Ureter (tissue), 1 donor: ENCODE measurements at places on chromosomes 5 and 9. TPM values are rescaled to one million over a fixed set of nuclear protein-coding genes. Genes with fewer than 3 reads are reported as not detected.

DNA sequence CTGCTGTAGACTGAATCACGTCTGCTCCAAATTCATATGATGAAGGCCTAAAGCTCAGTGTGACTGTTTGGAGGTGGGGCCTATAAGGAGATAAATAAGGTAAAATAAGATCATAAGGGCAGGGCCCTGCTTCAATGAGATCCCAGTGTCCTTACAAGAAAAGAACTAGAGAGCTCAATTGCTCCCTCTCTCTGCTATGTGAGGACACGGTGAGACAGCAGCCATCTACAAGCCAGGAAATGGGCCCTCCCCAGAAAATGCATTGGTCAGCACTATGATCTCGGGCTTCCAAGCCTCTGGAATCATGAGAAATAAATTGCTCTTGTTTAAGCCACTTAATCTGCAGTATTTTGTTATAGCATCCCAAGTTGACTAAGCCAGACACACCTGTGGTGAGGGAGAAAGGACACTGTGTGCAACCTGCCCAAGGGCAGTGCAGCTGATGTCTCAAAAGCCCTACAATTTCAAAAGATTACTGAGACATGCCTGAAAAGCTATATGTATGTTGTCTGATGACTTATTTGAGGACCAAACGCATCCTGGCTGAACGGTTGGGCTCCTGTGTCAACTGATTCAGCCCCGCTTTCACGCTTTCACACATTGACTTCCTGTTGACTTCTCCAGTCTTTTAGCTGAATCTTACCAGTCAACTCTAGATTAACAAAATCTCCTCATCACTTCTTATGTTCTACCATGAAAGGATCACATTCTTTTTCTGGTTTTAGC lies 13.2 kb downstream of the GZMK start:
- DNase-seq, result no peak

- DNase-seq, result no peak
These were observed 161.7 kb downstream of the GLIS3 start for GRCh38 chr9:4138180-4138579.

DNA sequence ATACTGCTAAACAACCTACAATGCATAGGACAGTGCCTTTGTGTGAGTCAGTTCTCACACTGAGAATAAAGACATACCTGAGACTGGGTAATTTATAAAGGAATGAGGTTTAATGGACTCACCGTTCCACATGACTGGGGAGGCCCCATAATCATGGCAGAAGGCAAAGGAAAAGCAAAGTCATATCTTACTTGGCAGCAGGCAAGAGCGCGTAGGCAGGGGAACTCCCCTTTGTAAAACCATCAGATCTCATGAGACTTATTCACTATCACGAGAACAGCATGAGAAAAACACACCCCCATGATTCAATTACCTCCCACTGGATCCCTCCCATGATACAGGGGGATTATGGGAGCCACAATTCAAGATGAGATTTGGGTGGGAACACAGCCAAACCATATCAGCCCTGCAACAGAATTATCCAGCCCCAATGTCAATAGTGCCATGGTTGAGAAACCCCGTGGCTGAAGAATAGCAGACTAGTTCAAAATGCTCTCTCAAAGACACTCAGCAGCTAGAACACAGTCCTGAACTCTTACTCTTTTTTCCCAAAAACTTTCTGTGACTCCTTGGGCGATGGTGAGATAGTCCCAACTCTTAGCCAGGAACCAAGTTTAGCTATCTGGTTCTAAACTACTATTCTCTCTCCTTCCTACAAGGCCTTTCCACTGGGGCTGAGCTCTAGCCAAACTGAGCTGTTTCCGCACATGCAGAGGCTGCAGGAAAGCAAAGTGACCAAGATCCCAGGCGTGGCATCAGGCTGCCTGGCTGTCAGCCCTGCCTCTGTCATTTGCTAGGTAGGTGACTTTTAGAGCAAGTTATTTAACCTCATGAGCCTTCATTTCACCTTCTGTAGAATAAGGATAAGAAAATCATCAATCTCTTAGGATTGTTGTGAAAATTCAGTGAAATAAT lies 21.7 kb downstream of the FAT2 start:
- DNase-seq, result no peak

- DNase-seq, result no peak
These were observed 408.9 kb upstream of the DMAC1 start for GRCh38 chr9:8208465-8208864.

- DNase-seq, result no peak
These were observed 1581.0 kb downstream of the MAT2B start for GRCh38 chr5:165086465-165086864.

GRCh38 chr5:1107167-1108022 lies 4.5 kb downstream of the SLC12A7 start:
- DNase-seq, result no peak

DNA sequence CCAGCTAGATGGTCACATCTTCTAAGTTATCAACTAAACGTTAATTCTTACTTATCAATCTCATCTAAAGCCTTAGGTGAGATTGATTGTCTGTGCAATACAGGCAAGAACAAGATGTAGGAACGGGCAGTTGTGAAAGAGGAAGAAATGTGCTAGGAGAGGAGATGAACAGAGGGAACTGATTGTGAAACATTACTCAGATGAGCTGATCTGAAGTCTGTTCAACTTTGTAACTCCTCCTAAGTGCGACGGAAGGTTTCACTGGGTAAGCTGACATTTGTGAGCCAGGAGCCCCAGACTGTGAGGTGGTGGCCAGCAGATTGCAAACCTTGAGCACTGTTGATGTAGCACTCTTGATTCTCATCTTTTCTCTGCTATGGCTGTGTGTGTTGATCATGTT lies 204.1 kb downstream of the CD180 start:
- DNase-seq, result no peak

DNA sequence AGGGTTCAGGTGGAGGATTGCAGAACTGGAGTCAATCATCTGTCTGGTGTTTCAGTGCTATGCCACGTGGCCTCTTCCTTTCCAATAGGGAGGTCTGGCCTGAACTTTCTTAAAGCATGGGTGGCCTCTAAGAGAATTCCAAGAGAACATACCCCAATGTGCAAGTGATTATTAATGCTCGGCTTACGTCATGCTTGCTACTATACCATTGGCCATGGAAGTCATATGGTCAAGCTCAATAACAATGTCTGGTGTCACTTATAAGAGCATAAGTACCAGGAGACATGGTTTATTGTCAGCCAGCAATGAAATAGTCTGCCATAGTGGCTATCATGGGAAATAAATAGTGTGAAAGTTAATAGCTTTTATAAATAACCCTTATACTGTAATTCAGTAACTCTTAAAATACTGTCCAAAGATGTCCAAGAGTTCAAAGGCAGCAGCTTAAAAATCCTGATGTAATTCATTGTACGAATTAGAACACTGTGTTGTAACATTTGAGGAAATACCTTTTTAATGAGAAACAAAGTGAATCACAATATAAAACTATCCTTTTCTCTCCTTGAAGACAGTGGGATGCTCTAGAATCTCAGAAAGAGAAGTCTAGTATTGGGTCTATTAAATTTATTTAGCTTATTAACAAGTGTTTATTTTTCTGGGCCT lies 355.4 kb upstream of the PRR16 start:
- no peak for DNase-seq

- DNase-seq, result no peak
These were observed 118.7 kb upstream of the FST start for GRCh38 chr5:53361708-53362107.

- DNase-seq, result no peak
These were observed 53.3 kb downstream of the PDE4D start for GRCh38 chr5:59840200-59840601.

DNA sequence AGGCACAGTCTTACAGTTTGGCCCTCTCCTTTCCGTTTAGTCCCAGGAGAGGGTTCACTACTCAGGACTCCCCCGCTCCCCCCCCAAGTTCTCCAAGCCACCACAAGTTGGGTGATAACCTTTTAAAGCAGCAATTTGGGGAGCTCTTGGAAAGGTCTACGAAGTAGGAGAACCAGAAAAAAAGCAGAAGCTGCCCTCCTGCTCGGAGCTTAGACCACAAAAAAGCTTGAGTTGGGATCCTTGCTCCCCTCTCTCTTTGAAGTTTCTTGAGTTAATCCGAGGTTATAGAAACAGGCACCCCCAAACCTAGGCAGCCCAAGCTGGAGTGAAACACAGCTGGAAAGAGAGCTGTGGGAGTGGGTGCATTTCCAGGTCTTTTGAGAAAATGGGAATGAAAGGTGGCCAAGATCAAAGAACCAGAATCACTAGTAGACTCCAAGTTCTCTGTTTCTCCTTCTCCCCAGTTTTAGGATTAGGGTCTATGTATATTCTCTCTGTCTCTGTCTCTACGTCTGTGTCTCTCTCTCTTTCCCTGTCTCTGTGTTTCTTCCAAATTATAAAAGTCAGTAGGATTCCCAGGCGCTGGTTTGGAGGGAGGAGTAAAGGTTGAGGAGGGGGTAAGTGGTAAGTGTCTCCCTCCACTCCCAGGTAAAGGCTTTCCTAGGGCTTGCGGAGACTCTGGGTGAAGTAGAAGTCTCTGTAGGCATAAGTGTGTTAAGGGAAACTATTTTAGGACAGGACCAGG lies 2.8 kb downstream of the LHX2 start:
- DNase-seq, result no peak

GRCh38 chr5:131513780-131514179 lies 121.2 kb downstream of the RAPGEF6 start:
- DNase-seq, result no peak

DNA sequence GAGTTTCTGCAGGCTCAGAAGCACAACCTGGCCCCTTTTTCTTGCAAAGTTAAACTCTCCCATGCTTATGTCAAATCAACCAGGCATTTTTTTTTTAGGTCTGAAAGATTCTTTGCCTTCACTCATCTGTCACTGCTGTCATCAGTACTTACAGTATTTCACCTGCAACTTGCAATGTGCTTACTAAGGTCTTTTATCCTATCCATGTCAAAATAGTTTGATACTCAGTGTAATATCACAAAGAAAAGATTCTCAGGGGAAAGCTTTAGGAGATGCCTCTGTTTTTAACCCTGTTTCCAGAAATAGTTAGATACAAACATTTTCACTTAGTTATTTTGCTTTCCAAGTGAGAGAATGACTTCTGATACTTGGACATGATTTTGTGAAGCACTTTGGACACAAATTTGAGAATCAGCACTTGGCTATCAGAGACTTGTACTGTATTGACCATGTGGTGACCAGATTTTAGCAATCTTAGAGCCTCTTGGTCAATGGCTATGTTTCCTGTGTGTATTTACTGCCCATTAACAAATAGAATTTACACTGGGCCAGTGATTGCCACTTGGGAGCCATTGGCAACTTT lies 428.2 kb downstream of the IRX1 start:
- DNase-seq, result no peak

DNA sequence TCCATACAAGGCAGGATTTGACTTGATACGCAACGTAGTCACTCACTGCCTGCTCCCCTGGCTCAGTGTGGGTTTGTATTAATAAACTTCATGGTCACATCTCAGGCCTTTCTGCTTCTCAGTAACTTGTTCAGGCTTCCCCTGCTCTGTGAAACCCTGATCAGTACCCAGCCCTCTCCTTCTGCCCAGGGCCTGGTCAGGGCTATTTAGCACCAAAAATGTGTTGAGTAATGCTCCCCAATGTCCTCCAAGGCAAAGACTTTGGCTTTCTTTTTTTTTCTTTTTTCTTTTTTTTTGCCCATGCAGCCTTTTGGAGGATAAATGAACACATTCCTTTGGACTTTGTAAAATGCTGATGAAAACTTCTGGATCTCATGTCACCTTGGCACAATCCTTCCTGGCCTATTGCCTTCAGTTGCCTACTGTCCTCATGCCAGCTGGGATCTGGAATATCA lies 399.2 kb upstream of the KLF4 start:
- no peak for DNase-seq

- DNase-seq, result no peak
These were observed 22.9 kb downstream of the LIFR start for GRCh38 chr5:38533286-38534155.

GRCh38 chr5:128669803-128670202 lies 131.8 kb upstream of the FBN2 start:
- DNase-seq, result no peak

DNA sequence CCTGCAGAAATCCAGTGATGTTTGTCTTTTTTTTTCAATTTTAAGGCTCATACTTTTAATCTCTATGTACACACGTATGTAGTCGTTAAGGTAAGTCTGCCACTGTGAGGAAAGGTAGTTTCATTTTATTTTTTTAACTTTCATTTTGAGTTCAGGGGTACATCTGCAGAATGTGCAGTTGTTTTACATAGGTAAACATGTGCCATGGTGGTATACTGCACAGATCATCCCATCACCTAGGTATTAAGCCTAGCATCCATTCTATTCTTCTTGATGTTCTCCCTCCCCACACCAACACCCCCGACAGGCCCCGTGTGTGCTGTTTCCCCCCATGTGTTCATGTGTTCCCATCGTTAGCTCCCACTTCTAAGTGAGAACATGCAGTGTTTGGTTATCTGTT lies 19.7 kb downstream of the MUSK start:
- no peak for DNase-seq

DNA sequence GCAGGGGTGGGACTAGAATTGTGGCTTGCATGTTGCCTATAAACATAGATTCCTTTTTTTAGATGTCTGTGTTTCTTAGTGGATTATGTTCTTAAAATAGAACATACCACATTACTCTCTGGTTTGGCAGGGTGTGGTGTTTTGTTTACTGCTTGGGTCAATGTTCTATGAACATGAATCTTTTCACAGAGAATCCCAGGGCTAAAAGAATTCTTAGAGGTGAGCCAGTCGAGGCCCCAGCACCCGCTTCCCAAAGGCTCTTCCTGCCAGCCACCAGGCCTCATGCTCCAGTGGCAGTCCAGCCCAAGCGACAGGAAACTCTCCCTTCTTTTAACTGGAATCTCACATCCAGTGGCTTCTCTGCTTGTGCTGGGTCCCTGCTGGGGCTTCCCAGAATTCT lies 126.6 kb downstream of the C9orf152 start:
- DNase-seq, result no peak

DNA sequence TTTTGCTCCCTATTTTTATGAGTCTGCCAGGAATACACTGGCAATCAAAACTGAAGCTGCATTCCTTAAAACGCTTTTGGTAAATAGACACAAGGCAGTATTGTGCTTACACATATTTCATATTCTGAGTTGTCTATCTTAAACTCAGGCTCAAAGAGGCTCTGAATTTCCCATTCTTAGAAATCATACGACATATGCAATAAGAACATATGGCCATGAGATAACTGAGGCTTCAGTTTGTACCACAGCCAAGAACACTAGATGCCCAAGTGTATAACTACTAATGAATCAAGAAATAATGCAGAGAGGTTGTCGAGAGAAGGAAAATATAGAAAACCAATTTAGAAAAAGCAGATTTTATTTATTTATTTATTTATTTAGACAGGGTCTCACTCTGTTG lies 357.4 kb downstream of the NDUFS4 start:
- DNase-seq, result no peak

The PCDHB14 gene
- 6.8 TPM for total RNA-seq

The JAKMIP2 gene
- total RNA-seq, result 1.3 TPM

The SPINK4 gene
- total RNA-seq, result not detected

The TMEM250 gene
- 31.8 TPM for total RNA-seq

The RNF183 gene
- total RNA-seq, result 0.96 TPM

The FAM153A gene
- total RNA-seq, result 35.5 TPM

The CORO2A gene
- 38.8 TPM for total RNA-seq

The ENHO gene
- total RNA-seq, result 0.36 TPM

The TLR4 gene
- 23.5 TPM for total RNA-seq

The UIMC1 gene
- total RNA-seq, result 52.5 TPM
